ENCODE measurements at places on chromosomes 5 and 9.

- DNase-seq = no peak
These were observed 121.9 kb upstream of the GHR start for GRCh38 chr5:42301349-42301748.

GRCh38 chr9:14618836-14619420 is 74.3 kb downstream of the ZDHHC21 start:
- no peak for DNase-seq

DNA sequence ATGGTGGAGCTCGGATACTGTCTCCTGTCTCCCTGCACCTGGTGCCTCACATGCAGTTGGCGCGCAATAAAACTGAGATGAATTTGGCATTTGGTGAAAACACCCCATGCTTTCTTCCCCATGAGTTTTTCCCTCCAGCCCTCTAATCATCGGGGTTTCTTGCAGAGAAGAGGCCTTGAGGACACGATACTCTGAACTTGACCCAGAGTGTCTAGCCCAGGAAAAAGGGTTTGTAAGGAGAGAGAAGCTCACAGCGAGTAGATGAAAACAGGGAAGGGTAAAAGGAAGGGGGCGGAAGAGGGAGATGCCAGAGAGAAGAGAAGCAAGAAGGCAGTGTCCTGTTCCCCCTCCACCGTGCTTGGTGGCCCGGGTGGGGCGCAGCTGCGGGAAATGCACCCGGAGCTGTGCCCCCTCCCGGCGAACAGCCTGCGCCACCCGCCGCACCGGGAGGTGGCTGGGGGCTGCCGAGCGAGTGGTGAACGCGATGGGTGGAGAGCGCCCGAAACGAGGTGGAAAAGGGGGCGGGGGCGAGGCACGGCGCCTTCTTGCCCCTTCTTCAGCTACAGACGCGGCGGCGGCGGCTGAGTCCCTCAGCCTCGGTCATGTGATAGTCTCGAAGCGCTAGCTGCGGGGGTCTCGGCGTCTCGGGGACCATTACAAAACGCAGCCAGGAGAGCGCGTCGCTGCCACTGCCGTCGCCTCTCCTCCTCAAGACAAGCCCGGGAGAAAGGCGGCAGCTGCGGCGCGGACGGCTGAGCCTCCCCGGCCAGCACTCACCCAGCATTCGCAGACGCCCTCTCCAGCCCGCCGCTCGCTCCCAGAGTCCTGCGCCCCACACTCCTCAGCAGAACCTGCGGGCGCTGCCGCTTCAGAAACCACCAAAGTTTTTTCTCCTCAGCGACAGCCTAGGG is 1.1 kb upstream of the FOXB2 start:
- DNase-seq = no peak

- DNase-seq = no peak
These were observed 10.8 kb downstream of the SEPTIN8 start for GRCh38 chr5:132766020-132766805.

- no peak for DNase-seq
These were observed 17.5 kb downstream of the DAP start for GRCh38 chr5:10743526-10743925.

GRCh38 chr5:77633207-77633675 is 5.3 kb downstream of the OTP start:
- DNase-seq = no peak

- no peak for DNase-seq
These were observed 18.0 kb upstream of the TRIM32 start for GRCh38 chr9:116668970-116669695.

DNA sequence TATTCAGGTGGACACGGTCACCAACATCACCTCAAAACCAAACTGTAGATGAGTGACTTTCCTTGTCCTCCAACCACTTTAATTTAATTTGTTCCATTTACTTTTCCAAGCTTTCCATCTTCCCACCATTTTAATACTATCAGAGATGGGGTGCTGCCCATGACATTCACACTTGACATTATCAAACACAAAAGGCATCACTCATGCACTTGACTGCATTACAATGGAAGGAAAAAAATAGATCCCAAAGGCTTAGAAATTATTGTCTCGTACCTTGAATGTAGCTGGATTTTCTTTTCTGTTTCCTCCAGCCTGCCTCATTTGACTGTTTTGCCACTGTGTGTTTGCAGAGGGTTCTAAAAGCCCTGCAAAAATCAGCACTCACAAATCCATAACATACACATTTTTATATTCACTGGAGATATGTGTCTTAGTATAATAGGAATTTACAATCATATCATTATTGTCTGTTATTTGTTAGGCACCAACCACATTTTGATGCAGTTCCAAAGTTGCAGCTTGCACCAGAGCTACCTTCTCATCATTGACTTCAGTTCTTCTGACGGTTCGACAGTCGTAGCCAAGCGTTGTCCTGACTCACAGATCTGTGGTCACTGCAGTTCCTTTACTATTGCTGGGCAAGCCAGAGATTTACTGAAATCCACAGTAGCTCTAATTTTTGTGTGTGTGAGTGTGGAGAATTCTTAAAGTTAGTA is 712.3 kb upstream of the WWC1 start:
- DNase-seq = no peak

DNA sequence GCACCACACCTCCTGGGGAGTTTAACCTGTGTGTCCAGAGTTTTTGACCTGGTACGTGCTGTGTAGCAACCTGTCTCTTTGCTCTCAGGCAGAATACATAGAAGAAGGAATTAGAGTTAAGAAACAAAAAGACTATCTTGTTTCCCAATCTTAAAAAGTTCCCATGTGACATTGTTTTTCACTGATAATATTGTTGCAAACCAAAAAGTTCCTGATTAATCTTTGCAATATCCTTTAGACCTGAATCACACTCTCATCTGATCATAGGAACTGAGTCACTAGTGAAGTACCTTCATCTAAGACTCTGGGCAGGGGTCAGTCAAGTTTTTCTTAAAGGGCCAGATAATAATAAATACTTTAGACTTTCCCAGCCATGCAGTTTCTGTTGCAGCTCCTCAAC is 35.1 kb downstream of the BASP1 start:
- DNase-seq = no peak

- DNase-seq = no peak
These were observed 9.8 kb upstream of the TARS1 start for GRCh38 chr5:33430983-33431382.

DNA sequence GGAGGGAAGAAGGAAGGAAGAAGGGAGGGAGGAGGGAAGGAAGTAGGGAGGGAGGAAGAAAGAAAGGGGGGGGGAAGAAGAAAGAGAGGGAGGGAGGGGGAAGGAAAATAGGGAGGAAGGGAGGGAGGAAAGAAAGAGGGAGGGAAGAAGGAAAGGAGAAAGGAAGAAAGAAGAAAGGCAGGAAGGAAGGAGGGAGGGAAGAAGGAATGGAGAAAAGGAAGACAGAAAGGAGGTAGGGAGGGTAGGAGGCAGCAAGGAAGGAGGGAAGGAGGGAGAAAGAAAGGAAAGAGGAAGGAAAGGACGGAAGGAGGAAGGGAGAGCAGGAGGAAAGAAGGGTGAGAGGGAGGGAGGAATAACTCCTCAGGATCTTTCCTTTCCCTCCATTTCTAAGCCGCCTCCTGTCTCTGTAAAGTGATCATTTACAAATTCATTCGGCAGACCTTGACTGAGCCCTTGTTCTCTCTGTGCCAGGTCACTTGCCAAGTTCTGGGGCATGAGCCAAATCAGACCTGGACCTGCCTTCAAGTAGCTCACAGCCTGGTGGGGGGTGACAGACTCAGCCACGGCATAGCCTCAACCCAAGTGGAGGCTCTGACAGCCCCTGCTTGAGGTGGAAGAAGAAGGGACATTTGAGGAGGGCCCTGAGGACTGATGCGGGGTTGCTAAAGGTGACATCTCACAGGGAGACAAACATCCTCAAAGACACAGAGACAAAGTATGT is 69.0 kb upstream of the HRH2 start:
- DNase-seq = no peak

- DNase-seq = no peak
These were observed 115.4 kb downstream of the MARCHF3 start for GRCh38 chr5:126914801-126915436.

- DNase-seq = no peak
These were observed 22.2 kb downstream of the AHRR start for GRCh38 chr5:343461-344401.

- no peak for DNase-seq
These were observed 199.8 kb upstream of the MVB12B start for GRCh38 chr9:126126807-126127206.

DNA sequence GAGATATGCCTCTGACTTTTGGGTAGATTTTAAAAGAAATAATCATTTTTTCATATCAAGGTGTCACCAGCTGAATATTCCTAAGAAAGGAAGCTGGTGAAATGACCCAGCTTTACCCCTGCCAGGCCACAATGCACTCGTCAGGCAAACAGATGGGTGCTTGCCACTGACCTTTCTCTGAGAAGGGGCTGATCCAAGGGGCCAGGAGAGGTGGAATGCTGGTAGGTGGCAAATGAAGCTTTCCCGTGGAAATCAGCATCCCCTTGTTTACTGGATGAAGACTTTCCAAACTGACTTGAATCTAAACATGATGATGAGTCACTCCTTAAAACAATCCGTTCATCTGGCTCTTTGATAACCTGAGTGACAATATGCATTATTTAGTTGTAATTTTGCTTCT is 44.3 kb upstream of the PLPP6 start:
- no peak for DNase-seq

DNA sequence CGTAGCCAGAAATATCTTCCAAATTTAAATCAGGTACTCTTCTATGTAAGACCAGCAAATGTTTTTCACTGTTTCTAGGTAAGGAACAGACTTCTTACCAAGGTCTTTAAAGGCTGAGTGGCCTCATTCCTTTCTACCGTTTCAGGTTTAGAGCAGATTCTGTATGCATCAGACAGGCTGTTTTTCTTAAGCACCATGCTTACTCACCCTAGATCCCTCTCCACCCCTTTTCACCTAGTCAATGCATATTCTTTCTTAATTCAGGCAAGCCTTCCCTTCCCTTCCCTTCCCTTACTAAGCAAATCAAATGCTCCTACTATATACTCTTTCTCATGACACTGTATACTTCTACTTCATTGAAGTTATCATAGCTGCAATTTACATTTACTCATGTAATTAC is 70.7 kb downstream of the RFX3 start:
- no peak for DNase-seq

DNA sequence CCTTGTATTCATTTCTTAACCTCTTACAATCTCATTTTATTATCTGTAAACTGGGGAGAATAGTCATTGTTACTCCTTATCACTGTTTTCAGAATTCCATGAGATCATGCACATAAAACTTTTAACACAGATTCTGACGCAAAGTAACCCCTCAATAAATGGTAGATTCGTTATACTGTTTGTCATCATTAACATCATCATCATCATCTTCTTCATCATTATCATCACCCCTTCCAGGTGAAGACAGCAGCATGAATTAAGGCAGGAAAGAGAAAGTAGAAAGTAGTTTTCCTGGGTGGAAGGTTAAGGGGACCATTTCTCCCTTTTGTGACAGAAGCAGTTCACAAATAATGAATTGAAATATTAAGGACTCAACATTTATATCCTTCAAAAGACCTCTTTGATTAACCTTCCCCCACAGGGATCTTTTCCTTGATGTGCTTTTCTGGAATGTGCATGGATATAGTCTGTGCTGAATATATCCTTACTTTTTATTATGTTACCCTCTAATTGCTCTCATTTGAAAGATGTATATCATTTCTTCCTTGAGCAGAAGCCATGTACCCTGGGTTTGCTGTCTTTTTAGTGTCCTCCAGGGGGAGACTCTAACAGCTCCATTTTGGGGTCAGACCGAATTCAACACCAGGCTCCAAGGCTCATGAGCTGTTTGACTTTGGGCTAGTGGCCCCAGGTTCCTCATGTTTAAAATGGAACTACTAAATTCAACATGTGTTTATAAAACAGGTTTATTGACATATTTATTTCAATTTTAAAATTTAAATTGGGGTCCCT is 1029.9 kb upstream of the WWC1 start:
- DNase-seq = no peak

DNA sequence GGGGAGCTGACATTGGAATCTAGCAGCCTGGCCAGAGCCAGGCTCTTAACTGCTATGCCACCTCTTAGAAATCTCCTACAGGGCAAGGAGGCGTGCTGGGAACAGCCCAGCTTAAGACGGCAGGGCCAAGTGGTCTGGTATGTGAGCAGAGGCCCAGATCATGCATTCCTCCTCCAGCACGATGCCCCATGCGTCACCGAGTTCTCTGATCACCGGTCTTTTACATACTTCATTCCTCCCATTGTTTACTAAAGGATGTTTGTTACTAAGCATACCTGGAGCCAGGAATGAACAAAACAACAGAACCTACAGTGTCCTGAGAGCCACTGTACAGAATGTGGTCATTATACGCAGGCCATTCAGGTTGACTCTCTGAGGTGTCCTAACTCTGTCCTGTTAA is 73.8 kb downstream of the TRIO start:
- DNase-seq = no peak
